Activated CD8-positive, alpha-beta memory T cell treated with anti-CD3 and anti-CD28 coated beads, Interleukin-2, amount 10 ng/mL, durations not matched to agents 7 days and 5 days (primary cell): ENCODE measurements at places on chromosomes 7 and 10.
A peak's percentile ranks its signal among the peaks of the same experiment; 100 is the strongest.

GRCh38 chr10:79243181-79244067, 103.8 kb upstream of the PPIF start:
- DNase-seq = peak; percentile 87

- DNase-seq = no peak
These were observed 319.4 kb upstream of the FZD8 start for GRCh38 chr10:35961501-35961900.

- DNase-seq = no peak
These were observed 54.8 kb downstream of the MCU start for GRCh38 chr10:72746426-72747363.

DNA sequence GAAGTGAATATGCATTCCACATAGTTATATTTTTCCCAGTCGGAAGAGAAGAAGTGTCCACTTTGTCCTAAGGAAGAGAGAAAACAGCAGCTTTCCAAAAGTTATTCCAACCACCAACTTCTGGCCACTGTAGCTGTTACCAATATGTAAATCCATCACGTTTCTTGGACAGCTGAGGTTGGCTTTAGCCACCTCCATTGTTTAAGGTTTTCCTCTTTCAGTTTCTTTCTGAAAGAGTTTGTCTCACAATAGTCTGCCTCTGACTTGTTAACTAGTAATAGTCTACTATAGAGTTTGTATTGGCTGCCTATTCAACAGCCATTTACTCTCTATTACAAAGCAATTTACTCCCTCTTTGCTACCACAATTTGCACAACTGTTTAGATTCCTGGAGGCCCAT, 457.6 kb upstream of the LRRN3 start:
- no peak for DNase-seq

DNA sequence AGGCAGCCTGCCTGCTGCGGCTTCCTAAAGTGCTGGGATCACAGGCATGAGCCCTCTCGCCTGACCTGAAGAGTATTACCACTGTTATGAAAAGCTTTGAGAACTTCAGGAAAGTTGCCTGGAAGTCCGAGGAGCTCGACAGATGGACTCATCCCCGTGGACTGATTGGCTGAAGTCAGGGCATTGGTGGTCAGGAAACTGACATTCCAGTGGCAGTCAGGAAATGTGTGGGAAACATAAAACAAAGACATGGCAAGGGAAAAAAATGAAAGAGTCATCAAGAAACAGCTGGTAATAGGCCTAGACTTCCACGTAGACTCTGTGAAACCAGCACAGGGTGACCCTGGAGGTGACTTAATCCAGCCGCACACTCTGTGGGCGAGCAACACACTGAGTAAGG, 123.3 kb downstream of the CDH23 start:
- DNase-seq = no peak
